ENCODE measurements at places on chromosomes 2 and 18. TPM values are rescaled to one million over a fixed set of nuclear protein-coding genes. Genes with fewer than 3 reads are reported as not detected.
A peak's percentile ranks its signal among the peaks of the same experiment; 100 is the strongest.

- DNase-seq: no peak
- H3K4me1 ChIP-seq: no peaks in the 10 kb centered on the region
- no peak overlapping the region for H3K27ac ChIP-seq
- H3K4me3 ChIP-seq: no peak overlapping the region
- H3K27me3 ChIP-seq: peaks cover 93% of the 10 kb centered on the region
Observed at GRCh38 chr18:7458884-7459283, 108.2 kb upstream of the PTPRM start.

DNA sequence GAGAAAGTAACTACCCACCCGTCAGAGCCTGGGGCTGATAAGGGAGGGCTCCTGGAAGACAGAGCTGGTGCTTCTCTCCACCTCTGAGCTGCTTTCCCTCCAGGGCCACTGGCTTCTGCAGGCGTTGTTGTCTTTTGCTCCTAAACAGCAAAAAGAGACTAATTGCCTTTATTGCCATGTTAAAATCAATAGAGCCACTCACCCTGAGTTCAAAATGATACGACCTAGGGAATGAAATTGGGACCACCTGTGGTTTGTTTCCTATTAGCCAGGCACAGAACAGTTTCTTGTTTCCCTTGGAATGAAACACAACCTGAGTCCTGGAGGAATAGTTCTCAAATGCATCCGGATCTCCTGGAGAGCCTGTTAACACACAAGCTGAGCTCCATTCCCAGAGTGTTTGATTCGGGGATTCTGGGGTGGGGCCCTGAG, 45.8 kb downstream of the TCF7L1 start:
- no peak for DNase-seq
- no peak overlapping the region for H3K4me3 ChIP-seq

- H3K27me3 ChIP-seq: no peaks in the 10 kb centered on the region
- H3K4me1 ChIP-seq: peaks cover 23% of the 10 kb centered on the region
- no peak overlapping the region for H3K4me3 ChIP-seq
- peak overlapping the region; percentile 40 for H3K27ac ChIP-seq
- no peak for DNase-seq
- no peaks in the 10 kb centered on the region for H3K36me3 ChIP-seq
Observed at GRCh38 chr2:234334756-234335155, 162.1 kb downstream of the ARL4C start.

GRCh38 chr2:67572721-67573435, 175.7 kb downstream of the ETAA1 start:
- H3K27me3 ChIP-seq: no peaks in the 10 kb centered on the region
- H3K27ac ChIP-seq: no peak overlapping the region
- H3K4me1 ChIP-seq: no peaks in the 10 kb centered on the region
- DNase-seq: no peak

Gene DPP4
- 0.35 TPM for total RNA-seq

DNA sequence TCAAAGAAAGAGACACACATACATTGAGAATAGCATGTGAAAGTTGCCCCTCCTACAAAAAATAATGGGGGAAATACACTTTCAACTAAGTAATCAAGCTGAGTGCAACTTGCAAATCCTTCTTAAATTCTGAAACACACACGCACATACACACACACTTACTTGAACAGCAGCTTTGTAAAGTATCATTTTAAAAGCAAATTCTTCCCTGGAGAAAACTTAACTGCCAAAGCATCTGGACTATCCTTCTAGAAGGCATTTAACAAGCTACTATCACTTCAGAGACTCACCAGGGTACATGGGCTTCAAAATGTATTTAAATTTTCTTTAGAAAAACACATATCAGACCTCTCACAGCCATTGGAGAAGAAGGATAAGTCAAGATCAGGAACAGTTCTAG, 15.3 kb downstream of the GAREM1 start:
- H3K4me3 ChIP-seq: no peak overlapping the region
- H3K36me3 ChIP-seq: no peaks in the 10 kb centered on the region
- H3K27ac ChIP-seq: no peak overlapping the region
- DNase-seq: no peak
- no peaks in the 10 kb centered on the region for H3K27me3 ChIP-seq

Gene CXCR4
- 0.70 TPM for total RNA-seq

- DNase-seq: no peak
- no peaks in the 10 kb centered on the region for H3K27me3 ChIP-seq
- no peak overlapping the region for H3K4me3 ChIP-seq
- no peak overlapping the region for H3K27ac ChIP-seq
Observed at GRCh38 chr2:160142472-160142871, 57.6 kb downstream of the ITGB6 start.

Gene ZNF396
- 2.0 TPM for total RNA-seq

Gene CD302
- total RNA-seq: 1.5 TPM

Gene EPHA4
- total RNA-seq: 21.3 TPM

All from PC-9 (cell line).